ENCODE measurements at places on chromosomes 1 and 21.

DNA sequence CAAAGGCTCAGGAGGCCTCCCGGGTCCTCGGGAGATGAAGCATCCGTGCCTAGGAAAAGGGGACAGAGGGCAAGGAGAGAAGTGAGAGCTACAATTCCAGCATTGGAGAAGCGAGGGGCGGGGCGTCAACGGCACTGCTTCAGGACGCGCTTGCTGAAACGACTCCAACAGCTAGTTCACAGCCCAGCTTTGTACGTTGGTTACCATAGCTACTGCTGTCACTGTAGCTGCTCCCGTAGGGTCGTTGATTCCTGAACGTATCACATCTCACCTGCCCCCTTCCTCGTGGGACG, 63.1 kb downstream of the TOR1AIP2 start:
- DNase-seq, result no peak

- DNase-seq, result no peak
Measured at GRCh38 chr1:47659146-47659545, 221.3 kb downstream of the FOXD2 start.

DNA sequence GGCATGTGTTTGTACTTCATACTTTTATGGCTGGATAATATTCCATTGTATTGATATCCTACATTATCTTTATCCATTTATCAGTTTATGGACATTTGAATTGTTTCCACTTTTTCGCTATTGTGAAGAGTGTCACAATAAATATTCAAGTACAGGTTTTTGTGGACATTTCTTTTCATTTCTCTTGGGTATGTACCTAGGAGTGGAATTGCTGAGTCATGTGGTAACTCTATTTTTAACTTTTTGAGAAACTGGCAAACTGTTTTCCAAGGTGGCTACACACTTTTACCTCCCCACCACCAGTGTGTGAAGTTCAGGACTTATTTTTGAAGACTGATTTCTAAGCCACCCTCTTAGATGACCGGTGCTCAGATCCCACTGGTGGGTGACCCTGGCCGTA, 39.0 kb upstream of the DSCAM start:
- no peak for DNase-seq

DNA sequence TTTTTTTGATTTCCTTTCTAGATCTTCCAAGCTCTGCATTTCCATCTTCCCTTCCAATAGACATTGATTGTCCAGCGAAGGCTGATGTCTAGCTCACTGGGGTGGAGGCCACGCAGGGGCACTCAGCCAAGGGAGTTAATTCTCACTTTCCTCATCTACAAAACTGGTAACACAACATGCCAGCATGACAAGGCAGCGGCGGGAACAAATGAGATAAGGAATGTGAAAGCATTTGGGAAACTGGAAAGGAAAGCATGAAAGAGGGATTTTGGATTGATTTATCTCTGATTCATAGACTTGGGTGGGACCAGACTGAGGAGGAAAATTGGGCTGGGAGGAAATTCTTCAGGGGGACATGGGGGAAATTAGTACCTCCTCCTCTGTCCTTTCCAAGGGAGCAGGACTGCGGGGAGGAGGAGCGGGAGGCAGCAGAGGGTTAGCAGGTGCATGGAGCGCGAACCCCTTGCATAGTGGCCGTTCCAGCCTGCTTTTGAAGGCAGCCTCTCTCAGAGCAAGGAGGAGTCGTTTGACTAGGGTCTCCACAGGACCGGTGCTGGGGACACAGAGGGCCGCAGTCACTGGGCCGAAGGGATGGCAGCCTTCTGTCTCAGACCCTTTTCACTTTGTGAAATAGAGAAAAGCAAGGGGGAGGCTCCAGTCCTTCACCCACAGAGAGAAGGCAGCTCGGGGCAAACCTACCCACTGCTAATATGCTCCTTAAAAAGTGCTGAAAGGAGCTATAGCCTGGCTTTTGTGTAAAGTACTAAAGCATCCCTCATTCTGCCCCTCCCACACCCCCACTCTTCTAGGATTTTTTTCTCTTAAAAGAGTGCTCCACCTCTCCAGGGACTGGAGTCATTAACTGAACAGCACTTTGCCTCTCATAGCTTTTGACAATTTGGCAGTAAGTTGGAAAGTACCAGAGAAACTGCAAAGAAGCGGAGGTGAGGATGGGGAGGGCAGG, 89.2 kb downstream of the PLXNA2 start:
- DNase-seq, result no peak

GRCh38 chr1:204241050-204241449, 27.3 kb upstream of the GOLT1A start:
- no peak for DNase-seq

- no peak for DNase-seq
Measured at GRCh38 chr1:150981177-150981804, 801 bp upstream of the ANXA9 start.

All from naive thymus-derived CD8-positive, alpha-beta T cell (primary cell).